HuH-7.5 (cell line): ENCODE measurements at places on chromosomes 12 and 14.

DNA sequence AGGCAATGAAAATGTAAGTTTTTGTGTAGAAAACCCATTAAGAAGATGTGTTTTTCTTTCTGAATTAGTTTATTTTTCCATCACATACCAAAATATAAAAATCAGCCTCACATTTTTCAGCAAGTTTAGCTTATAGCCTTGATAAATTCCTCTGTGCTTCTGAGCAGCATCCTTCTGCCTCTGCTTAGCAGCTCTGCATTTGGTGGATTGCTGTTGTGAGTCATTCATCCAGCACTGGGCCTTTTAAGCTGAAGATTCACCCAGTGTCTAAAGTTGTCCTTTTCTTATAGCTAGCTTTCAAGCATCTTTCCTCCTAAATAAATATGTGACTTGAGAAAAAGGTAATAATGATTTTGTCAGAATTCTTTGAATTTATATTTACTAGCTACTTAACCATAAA lies 206.1 kb downstream of the PCNX1 start:
- DNase-seq: no peak

DNA sequence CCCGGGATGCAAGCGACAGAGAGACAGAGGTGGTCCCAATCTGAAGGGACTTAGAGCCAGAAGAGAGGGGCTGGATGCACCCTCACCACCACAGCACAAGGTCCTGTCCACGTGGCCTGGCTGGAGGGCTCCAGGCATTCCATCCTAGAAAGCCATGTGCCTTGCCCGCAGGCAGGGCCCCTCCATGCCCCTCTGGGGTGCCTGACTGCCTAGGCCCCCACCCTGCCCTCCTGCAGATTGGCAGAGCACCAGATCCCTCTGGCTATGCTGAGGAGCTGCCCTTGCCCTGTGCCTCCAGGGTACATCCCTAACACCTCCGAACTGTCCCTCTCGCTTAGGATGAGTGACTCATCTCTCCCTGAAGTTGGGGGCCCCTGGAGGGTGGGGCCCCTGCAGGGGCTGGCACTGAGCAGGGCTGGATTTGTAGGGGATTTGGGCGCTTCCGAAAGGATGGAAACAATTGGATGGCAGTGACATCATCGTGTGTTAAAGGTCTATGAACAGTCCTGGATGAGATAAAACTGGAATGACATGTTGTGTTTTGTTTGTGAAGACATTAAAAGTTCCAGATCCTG lies 50.9 kb downstream of the CHGA start:
- DNase-seq: no peak

DNA sequence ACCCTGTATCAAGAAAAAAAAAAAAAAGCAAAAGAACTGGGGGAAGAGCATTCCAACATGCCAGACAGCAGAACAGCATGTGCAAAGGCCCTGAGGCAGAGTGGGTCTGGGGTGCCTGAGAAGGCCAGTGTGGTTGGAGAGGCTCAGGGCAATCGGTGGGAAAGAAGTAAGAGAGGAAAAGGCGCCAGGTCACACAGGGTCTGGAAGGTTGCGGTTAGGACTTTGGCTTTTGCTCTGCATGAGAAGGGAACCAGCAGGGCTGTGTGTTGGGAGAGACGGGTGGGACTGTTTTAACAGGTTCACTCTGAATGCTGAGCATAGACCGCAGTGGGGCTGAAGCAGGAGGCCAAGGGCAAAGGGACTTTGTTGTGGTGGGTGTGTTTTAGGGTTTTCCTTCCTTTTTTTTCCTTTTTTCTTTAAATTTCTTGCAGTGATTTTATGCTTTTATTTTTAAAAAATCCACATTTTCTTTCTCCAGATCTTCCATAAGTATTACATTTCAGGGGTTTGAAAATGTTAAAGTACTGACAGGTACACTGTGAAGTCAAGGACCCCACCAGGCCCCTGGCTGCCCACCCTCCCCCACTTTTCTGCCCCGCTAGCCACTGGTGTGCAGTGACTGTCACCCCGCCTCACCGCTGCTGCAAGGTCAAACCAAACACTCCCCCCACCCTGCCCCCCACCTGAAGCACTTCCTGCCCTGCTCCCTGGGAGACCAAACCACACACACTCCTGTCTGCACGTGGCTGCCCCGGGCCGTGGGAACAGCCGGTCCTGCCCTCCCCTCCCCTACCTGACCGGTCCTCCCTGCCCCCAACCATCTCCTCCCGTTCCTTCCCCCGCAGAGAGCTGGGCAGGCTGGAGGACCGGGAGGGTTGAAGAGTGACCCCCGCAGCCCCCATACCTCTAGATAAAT lies 30.0 kb downstream of the DTX1 start:
- DNase-seq: no peak

DNA sequence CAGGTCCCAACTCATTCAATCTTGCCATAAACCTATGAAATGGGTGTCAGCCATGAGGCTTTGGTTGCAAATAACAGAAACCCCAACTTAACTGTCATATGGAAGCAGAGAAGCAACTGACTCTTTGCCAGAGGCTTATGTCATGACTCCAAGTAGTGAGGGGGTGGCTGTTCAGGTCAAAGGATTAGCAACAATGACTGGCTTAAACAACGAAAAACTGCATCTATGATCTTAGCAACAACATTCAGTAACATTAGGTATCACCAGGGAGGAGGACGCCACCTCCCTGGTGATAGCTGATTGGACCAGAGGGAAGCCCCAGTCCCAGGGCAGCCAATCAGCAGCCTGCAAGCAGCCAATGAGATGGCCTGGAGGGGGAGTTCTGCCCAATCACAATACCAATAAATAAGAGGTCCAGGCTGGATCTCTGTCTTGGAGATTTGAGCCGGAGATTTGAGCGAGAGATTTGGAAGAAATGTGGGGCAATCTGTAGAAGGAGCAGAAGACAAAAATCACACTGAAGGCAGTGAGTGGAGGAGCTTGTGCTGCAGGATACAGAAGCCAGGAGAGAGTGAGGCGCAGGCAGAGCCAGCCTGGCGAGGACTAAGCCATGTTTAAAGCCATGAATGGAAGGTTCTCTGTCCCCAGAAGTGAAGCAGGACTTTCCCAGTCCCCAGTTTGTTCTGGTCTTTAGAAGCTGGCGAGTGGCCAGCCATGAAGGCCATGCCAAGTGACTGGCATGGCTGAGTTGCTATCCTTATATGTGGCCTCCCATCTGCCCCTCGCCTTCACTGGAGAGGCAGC lies 93.3 kb downstream of the CALM1 start:
- no peak for DNase-seq
